NCI-H187 treated with DMSO at 0.1 percent for 48 hours (cell line): ENCODE measurements at places on chromosomes 3 and 15.

DNA sequence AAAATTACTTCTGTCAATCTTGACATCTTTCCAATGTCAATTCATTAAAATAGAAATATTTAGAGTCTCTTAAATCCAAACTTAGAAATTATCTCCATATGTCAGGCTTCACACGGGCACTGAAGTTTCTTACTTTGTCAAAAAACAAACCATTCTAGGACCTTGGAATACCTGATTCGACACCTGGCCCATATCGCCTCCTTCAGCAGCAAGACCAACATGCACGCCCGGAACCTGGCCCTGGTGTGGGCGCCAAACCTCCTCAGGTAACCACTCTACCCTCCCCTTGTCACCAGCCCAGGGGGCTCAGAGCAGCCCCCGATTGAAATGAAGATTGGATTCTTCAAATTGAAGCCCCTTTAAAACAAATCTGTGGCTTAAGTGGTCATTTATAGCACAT lies 81.3 kb downstream of the TMEM39A start:
- no peak for DNase-seq

- DNase-seq: no peak
Observed at GRCh38 chr3:130515755-130516154, 1.2 kb upstream of the COL6A6 start.

DNA sequence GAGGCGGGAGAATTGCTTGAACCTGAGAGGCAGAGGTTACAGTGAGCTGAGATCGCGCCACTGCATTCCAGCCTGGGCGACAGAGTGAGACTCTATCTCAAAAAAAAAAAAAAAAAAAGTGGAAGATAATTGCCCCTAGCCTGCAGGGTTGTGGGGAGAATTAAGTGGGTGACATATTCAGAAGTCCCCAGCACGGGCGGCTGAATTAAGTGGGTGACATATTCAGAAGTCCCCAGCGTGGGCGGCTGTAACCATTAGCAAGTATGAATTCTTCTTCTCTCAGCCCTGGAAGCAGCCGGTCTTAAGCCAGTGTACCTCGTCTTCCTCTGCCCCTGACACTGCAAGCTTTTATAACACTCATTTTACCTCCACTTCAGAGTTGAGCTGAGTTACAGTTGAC lies 44.7 kb downstream of the FBLN2 start:
- no peak for DNase-seq

DNA sequence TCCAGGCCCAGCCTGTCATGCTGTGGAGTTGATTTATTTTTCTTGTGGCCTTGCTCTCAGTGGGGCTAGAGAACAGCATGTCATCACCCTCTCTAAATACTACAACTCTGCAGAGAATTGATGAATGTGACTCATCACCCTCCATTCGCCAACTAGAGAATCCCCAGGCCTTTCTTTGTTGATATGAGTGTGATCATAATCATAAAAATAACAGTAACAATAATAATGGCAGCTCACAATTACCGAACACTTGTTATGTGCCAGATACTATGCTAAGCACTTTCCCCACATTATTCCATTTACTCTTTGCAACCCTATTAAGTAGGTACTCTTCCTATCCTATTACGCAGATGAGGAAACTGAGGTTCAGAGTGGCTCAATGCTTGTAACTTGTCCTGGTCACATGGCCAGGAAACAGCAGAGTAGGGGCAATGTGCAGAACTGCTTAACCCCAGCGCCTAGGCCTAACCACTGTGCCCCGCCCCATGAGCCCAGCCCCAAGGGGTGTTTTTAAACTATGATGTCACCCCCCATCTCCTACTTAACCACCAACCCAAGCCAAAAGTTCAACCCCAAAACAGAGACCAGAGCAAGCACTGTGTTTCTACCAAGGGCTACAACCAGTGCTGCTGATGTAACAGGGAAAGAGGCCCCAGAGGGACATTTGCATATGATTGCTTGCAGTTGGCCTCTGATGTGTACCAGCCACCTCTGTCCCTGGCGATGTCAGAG lies 104.5 kb downstream of the ADCY5 start:
- no peak for DNase-seq

DNA sequence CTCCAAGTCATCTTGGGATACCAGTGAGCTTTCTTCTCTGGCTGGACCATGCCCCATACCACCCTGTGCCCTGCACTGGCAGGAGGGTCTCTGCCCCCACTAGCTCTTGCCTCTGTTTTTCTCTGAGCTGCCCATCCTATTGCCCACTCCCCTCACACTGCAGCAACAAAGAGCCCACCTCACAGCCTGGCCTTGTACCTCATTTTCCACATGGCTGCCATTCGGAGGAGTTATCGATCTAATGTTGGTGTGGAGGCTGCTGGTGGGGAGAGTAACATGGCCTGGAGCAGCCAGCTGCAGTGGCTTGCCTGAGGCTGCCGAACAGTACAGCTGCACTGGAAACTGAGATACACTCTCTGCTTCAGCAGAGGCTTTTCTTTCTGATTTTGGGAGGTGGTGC lies 65.7 kb upstream of the AGBL1 start:
- no peak for DNase-seq

DNA sequence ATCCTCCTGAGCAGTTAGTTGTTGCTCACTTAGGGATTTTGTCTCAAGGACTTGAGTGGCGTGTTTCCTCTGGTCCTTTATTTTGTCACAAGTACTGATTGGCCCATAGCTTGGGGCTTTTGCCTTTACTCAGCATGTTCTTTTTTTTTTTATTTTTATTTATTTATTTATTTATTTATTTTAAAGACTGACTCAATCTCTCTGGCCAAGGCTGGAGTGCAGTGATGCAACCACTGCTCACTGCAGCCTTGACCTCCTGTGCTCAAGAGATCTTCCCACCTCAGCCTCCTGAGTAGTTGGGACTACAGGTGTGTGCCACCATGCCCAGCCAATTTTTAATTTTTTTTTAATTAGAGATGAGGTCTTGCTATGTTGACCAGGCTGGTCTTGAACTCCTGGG lies 223.9 kb upstream of the TPM1 start:
- no peak for DNase-seq
